ENCODE measurements at places on chromosomes 13 and 19. TPM values are rescaled to one million over a fixed set of nuclear protein-coding genes. Genes with fewer than 3 reads are reported as not detected.
A peak's percentile ranks its signal among the peaks of the same experiment; 100 is the strongest.

GRCh38 chr13:98974053-98974452, 3.8 kb downstream of the DOCK9 start:
- DNase-seq = no peak

The SIGLEC8 gene
- 0.90 TPM for total RNA-seq

DNA sequence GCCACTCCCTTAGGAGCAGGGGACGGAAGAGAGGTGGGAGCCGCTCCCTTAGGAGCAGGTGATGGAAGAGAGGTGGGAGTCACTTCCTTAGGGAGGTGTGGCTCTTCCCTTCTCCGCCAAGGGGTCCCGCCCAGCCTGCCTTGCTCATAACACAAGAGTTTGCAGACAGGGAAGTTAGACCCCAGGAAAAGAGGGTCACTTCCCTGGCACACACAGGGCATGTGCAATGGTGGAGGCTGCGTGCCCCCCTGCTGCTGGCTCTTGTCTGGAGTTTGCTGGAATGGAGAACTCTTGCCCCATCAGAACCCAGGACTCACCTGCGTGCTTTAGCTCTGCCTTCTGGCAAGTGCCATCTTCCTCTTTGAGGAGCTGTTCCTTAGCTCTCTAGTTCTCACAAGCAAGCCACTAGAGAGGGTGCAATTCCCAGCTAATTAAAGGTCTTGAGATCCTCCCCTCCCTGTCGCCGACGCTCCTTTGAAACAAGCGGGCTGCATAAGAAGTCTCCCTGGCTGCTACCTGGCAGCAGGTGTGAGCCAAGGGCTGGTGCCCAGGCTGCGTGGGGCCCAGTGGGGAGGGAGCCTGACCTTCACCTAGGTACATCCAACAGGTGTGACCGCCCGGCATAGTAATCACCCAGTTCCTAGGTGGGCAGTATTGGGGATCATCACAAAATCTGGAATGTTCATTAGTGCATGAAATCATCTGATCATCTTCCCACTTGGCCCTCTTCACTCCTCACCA, 281.6 kb downstream of the ZNF536 start:
- no peak for DNase-seq

- DNase-seq = peak; percentile 41
Measured at GRCh38 chr13:31982540-31982939, 49.0 kb upstream of the FRY start.

DNA sequence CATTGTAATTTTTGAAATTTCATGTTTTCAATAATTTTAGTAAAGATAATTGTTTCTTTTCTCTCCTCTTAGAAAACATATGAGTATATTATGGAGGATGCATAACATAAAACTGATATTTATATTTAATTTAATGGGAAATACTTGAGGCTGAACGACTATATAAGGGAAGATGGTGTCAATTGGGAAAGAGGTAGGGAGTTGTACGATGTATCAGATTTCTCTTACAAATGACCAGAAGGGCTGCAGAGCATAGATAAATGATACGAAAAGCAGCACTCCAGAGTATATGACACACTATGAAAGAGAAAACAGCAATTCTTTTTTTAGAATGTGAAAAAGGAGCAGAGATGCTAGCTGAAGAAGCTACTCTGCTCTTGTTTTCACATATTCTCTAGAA, 1308.0 kb upstream of the MIR17HG start:
- no peak for DNase-seq

DNA sequence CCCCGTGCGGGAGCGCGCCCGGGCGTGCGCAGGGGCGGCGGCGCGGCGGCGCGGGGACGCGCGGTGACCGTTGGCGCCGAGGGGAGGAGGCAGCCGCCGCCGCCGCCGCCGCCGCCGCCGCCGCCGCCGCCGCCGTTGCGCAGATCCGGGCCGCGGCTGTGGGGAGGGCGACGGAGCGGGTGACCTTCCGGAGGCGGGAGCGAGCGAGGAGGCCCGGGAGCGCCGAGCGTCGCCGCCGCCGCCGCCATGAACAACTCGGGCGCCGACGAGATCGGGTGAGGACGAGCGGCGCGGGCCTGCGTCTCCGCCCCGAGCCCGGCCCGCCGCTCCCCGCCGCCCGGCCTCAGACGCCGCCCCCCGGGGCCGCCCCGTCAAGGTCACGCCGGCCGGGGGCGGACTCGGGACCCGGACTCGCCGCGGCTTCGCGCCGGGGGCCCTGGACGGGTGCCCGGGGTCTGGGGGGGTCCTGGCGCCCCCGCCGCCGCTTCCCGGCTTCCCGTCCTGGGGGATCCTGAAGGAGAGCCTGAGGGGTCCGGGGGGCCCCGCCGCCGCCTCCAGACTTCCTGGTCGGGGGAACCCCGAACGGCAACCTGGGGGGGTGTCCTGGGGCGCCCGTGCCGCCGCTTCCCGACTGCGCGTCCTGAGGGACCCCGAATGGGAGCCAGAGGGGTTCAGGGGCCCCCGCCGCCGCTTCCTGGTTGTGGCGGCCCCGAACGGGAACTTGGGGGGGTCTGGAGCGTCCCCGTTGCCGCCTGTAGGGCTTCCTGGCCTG, at the start of gene DAZAP1:
DAZAP1 (plus strand) TSS at position 59 of the 772 bp plus-strand sequence; CDS start at position 247, 188 bp downstream.
- no peak for DNase-seq

DNA sequence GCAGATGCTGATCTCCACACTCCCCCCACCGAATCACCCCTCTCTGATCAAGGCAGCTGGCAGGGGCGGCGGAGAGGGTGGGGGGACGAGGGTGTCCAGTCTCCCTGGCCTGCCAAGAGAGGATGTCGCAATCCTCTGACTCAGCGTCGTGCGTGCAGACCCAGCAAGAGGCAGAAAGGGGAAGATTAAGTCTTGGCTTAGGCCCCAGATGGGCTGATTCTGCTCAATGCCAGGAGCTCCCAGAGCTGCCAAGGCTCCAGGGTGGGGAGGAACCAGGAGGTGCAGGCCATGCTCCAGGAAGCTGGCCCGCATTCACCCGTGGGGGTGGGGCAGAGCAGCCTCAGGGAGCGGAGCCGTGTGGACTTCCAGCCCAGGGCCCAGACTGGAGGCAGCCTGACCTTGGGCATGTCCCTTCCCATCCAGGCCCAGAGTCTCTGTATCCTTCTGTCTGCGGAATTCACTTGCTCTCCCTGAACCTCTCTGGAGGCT, 6.6 kb upstream of the BCL3 start:
- DNase-seq = peak; percentile 98

- DNase-seq = no peak
Measured at GRCh38 chr19:10811391-10812111, 24.5 kb downstream of the TMED1 start.

- DNase-seq = no peak
Measured at GRCh38 chr19:32316034-32316433, 29.4 kb upstream of the ZNF507 start.

GRCh38 chr13:43515531-43515930, 271.2 kb downstream of the ENOX1 start:
- no peak for DNase-seq

The DZIP1 gene
- 31.5 TPM for total RNA-seq

The VSTM2B gene
- not detected for total RNA-seq

GRCh38 chr13:51623473-51623872, 39.2 kb downstream of the WDFY2 start:
- DNase-seq = no peak

The EDNRB gene
- total RNA-seq = 63.6 TPM

DNA sequence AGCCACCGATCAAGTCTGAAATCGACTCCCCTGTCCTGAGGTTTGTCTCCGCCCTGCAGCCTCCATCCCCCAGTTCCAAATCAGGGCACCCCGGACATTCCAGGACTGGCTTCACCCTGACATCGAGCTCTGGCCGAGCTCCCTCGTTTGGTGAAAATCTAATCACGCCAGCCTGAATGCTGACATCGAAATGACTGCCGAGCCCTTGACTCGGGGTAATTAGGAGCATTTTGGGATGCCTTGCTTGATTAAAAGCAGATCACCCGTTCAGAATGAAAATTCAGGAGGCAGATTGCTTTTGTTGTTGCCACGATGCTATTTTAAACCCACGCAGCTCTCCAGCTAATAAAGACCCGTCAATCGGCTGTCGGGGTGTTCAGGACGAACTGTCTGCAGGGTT, 34.3 kb downstream of the ZNRF4 start:
- no peak for DNase-seq

GRCh38 chr13:25494698-25495411, 123.1 kb downstream of the ATP8A2 start:
- no peak for DNase-seq

The SLC25A42 gene
- 13.8 TPM for total RNA-seq

GRCh38 chr19:45643024-45643926, 4.1 kb upstream of the EML2 start:
- peak; percentile 91 for DNase-seq

The GPR183 gene
- total RNA-seq = 15.1 TPM

DNA sequence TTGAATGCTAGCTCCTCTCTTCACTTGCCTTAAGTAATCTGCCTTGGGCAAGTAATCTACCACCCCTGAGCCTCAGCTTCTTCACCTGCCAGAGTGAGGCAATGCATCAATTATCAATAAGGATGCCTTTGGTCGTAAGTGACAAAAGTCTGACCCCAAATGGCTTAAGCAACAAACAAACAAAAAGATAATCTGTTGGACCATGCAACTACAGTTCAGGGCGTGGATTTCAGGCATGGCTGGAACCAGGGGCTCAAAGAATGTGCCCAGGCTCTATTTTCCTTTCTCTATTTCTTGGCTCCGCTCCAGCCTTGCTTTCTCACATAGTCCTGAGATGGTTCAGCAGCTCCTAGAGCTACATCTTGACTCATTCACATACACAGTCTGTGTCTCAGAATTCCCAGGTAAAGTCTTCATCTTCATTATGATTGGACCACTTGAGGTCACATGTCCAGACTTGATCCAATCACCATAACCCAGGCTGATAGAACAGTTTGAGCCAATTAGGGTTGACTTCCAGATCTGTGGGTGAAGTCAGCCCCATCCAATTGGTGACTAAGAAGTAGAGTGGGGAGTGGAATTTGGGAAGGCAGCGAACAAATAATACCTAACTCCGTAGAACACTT, 29.6 kb downstream of the ACSBG2 start:
- no peak for DNase-seq

- no peak for DNase-seq
Measured at GRCh38 chr19:7987114-7987768, 18.2 kb downstream of the ELAVL1 start.

The RYR1 gene
- 7.5 TPM for total RNA-seq

The PTH2 gene
- total RNA-seq = not detected

GRCh38 chr19:411723-412355, 2.9 kb upstream of the C2CD4C start:
- DNase-seq = no peak

The KLK12 gene
- total RNA-seq = not detected

- no peak for DNase-seq
Measured at GRCh38 chr13:113292021-113292862, 4.8 kb upstream of the LAMP1 start.

GRCh38 chr19:39858541-39858940, 12.4 kb upstream of the FBL start:
- DNase-seq = no peak

DNA sequence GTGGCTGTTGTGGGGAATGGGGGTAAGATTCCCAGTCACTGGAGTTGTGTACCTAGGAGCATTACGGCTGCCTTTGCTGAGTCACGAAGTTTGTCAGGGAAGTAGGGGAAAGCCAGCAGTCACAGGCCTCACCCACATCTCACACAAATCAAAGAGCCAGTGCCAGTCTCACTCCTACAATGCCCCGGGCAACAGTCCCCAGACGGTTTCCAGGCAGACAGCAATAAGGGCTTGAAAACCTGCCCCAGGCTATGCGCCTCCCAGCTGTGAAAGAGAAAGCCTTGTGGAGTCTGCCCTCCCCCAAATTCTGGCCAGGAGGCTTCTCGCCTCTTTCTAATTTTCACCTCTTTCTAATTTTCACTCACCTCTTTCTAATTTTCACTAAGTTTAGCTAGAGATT, 142.3 kb upstream of the EDNRB start:
- no peak for DNase-seq

GRCh38 chr19:9043524-9043923, 33.3 kb upstream of the MUC16 start:
- DNase-seq = no peak

The ZNF667 gene
- 6.7 TPM for total RNA-seq

DNA sequence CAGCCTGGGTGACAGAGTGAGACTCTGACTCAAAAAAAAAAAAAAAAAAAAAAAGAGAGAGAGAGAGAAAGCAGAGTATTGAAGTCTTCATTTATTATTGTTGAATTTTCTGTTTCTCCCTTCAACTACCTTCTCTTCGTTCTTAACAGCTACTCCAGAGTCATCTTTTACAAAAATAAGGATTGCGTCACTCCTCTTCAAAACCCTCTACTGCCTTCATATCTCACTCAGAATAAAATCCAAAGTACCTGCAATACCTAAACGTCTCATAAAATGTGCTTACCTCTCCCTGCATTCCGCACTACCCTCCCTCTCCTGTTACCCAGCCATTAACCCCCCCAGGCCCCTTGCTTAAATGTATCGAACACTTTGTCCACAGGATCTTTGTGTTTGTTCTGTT, 17.4 kb upstream of the RPL21 start:
- no peak for DNase-seq

DNA sequence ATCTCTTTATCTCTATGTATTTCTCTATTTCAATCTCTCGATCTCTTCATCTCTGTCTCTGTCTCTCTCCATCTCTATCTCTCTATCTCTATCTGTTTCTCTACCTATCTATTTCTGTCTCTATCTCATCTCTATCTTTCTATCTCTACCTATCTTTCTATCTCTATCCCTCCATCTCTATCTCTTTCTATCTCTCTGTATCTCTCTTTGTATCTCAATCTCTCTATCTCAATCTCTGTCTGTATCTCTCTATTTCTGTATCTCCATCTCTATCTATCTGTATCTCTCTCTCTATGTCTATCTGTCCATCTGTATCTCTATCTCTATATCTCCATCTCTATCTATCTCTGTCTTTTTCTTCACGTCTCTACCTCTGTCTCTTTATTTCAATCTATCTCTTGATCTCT, 25.2 kb downstream of the TNFSF9 start:
- DNase-seq = no peak

The GIPC3 gene
- 2.4 TPM for total RNA-seq

The GPC5 gene
- total RNA-seq = 3.7 TPM

- DNase-seq = no peak
Measured at GRCh38 chr19:40811478-40812341, 12.7 kb downstream of the EGLN2 start.

The RASAL3 gene
- 6.6 TPM for total RNA-seq

The UBE2L5 gene
- not detected for total RNA-seq

DNA sequence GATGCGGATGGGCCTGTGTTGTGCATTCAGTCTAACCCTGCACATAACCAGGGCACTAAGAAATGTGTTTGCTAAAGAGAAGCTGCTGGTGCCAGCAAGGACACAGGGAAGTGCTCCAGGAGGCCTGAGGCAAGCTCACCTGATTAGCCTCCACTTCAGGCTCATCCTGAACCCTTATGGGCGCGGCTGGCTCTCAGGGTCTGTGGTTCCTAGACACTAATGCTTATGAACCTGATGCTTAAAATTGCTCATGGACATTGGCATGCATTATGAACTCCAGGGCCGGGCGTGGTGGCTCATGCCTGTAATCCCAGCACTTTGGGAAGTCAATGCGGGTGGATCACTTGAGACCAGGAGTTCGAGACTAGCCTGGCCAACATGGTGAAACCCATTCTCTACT, 34.3 kb downstream of the SERP2 start:
- DNase-seq = no peak

DNA sequence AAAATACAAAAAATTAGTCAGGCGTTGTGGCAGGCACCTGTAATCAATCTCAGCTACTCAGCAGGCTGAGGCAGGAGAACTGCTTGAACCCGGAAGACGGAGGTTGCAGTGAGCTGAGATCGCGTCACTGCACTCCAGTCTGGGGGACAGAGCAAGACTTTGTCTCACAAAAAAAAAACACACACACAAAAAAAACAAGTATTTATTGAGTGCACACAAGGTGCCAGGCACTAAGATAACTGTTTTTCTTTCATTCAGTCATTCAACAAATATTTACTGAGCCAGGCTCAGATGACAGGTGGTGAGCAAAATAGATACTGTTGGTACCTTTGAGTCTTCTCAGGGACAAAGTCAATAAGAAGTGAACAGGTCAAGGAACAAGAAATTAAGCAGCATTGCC, 6.3 kb downstream of the CIB3 start:
- DNase-seq = no peak
